ENCODE measurements at places on chromosomes 6 and 20.

GRCh38 chr6:55594442-55594841 lies 15.4 kb upstream of the HMGCLL1 start:
- H3K4me1 ChIP-seq: no peaks in the 10 kb centered on the region
- no peak overlapping the region for H3K27ac ChIP-seq
- no peaks in the 10 kb centered on the region for H3K36me3 ChIP-seq
- no peaks in the 10 kb centered on the region for H3K27me3 ChIP-seq

- no peak overlapping the region for H3K4me3 ChIP-seq
- no peaks in the 10 kb centered on the region for H3K4me1 ChIP-seq
- no peak for DNase-seq
- H3K27ac ChIP-seq: no peak overlapping the region
- H3K27me3 ChIP-seq: no peaks in the 10 kb centered on the region
These were observed 338.0 kb upstream of the PTCHD4 start for GRCh38 chr6:48449002-48449401.

GRCh38 chr6:119323931-119324330 lies 25.6 kb downstream of the MAN1A1 start:
- H3K27ac ChIP-seq: no peak overlapping the region
- peaks cover 34% of the 10 kb centered on the region for H3K36me3 ChIP-seq
- H3K4me3 ChIP-seq: no peak overlapping the region

DNA sequence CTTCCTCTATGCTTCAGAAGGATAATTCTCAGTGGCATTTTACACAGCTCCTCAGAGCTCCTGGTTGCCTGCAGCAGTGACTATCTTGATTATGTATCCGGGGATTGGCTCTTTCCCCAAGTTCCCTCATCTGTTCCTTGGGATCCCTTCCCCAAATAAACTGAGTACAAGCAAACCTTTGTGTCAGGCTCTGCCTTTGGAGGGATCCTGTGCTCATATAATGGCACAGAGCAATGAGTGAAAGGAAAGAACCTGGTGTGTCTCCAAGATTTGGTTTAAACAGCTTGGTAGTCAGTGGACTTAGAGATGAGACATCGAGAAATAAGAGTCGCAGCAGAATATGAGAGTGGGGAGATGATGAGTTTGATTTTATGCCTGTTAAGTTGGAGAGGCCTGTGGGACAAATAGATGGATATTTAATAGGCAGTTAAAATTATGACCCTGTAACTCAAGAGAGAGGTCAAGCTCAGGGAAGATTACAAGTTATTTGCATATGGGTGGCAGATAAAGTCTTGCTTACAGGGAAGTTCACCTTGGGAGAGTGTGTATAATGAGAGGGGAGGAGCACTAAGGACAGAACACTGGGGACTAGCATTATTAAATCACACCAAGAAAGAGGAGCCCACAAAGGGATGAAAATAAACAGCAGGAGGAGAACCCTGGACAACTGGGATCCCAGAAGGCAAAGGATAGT lies 44.1 kb upstream of the GCLC start:
- no peaks in the 10 kb centered on the region for H3K27me3 ChIP-seq
- no peak overlapping the region for H3K27ac ChIP-seq
- no peaks in the 10 kb centered on the region for H3K36me3 ChIP-seq
- H3K4me1 ChIP-seq: no peaks in the 10 kb centered on the region
- DNase-seq: no peak
- no peak overlapping the region for H3K4me3 ChIP-seq

GRCh38 chr6:16320533-16321340 lies 82.3 kb downstream of the GMPR start:
- DNase-seq: no peak
- H3K27ac ChIP-seq: peak overlapping the region; percentile 96
- H3K4me3 ChIP-seq: peak overlapping the region; percentile 77
- no peaks in the 10 kb centered on the region for H3K27me3 ChIP-seq

- no peaks in the 10 kb centered on the region for H3K4me1 ChIP-seq
- no peak for DNase-seq
- H3K27me3 ChIP-seq: no peaks in the 10 kb centered on the region
- H3K36me3 ChIP-seq: no peaks in the 10 kb centered on the region
These were observed 174.9 kb downstream of the ANKRD60 start for GRCh38 chr20:58053391-58054055.

DNA sequence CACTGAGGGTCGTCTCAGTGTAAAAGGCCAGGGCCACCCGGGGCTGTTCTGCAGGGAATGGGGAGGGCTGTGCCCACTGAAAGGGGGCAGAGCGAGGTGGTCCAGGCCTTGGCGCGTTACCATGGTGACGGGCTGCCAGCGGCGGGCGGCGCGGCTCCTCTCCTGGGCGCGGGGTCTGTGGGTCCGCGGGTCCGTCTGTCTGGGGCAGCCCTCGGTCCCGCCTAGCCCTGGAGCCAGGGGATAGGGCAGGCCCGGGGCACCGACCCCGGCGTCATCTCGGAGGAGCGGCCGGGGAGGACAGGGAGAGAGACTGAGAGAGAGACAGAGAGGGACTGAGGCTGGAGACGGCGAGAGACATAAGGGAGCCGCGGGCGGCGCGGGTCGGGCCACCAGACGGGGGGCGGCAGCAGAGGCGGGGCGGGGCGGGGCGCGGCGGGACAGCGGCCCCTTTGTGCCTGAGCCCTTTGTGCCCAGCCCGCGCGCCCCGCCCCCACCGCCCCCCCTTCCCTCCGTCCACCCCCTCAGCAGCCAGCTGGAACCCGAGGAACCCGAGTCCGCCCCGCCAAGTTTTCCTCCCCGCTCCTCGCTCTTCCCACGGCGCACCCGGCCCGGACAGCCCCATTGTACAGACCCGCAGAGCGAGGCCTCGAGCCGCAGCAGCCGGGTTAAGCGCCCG lies at the start of gene KIAA1755:
Gene KIAA1755 (minus strand): TSS at position 358 of the 676 bp plus-strand sequence. CDS start 235 bp downstream, at position 123.
- H3K4me1 ChIP-seq: peaks cover 2% of the 10 kb centered on the region
- no peak for DNase-seq
- H3K36me3 ChIP-seq: no peaks in the 10 kb centered on the region
- no peak within 1 kb of the TSS for H3K4me3 ChIP-seq
- peaks cover 54% of the 10 kb centered on the region for H3K27me3 ChIP-seq
- no peak within 1 kb of the TSS for H3K27ac ChIP-seq

GRCh38 chr6:25788305-25788922 lies 33.9 kb downstream of the SLC17A4 start:
- peaks cover 6% of the 10 kb centered on the region for H3K27me3 ChIP-seq
- H3K4me3 ChIP-seq: no peak overlapping the region
- DNase-seq: peak; percentile 32
- no peak overlapping the region for H3K27ac ChIP-seq
- H3K4me1 ChIP-seq: no peaks in the 10 kb centered on the region
- no peaks in the 10 kb centered on the region for H3K36me3 ChIP-seq

DNA sequence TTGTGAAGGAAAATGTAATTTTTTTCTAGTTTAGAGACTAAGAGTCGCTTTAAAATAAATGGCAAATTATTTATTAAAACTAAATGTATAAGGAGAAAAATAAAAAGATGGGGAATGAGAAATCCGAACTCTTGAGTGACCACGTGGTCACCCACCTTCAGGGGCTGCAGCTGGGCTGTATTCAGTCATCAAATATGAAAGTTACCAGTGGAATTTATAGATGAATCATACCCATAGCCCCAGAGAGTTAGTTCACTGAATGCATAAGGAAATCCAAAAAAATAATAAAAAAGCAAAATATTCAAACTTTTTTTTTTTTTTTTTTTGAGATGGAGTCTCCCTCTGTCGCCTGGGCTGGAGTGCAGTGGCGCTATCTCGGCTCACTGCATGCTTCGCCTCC lies 947.7 kb upstream of the ADGRB3 start:
- DNase-seq: no peak
- no peaks in the 10 kb centered on the region for H3K4me1 ChIP-seq
- H3K27ac ChIP-seq: no peak overlapping the region
- H3K4me3 ChIP-seq: no peak overlapping the region

DNA sequence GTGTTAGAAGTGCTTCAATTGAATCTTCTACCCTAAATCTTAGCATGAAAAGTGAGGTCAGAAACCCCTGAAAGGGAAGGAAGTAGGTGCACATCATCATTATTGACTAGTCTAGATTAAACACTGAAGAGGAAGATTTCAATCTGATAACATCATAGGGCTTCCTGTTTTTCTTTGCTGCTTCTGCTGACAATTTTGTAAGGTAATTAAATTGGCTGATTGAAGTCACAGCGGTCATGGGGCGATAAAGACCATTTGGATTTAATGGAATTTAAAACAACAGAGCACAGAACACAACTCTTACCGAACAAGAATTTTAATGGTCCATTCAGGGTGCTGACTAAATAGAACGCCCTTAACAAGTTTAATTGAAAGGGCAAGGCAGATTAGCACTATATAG lies 11.3 kb downstream of the GRIK2 start:
- no peak overlapping the region for H3K27ac ChIP-seq
- H3K4me3 ChIP-seq: no peak overlapping the region
- H3K4me1 ChIP-seq: no peaks in the 10 kb centered on the region
